RPMI7951 (cell line): ENCODE measurements at places on chromosomes 3 and 15. TPM values are rescaled to one million over a fixed set of nuclear protein-coding genes. Genes with fewer than 3 reads are reported as not detected.

GRCh38 chr3:159843840-159844730, 144.6 kb upstream of the IL12A start:
- DNase-seq = peak; percentile 69

- no peak for DNase-seq
Observed at GRCh38 chr3:64634417-64634816, 53.4 kb downstream of the ADAMTS9 start.

- DNase-seq = no peak
Observed at GRCh38 chr3:168693870-168694269, 598.1 kb upstream of the GOLIM4 start.

GRCh38 chr3:150299201-150299600, 108.9 kb upstream of the TSC22D2 start:
- DNase-seq = peak; percentile 59

DNA sequence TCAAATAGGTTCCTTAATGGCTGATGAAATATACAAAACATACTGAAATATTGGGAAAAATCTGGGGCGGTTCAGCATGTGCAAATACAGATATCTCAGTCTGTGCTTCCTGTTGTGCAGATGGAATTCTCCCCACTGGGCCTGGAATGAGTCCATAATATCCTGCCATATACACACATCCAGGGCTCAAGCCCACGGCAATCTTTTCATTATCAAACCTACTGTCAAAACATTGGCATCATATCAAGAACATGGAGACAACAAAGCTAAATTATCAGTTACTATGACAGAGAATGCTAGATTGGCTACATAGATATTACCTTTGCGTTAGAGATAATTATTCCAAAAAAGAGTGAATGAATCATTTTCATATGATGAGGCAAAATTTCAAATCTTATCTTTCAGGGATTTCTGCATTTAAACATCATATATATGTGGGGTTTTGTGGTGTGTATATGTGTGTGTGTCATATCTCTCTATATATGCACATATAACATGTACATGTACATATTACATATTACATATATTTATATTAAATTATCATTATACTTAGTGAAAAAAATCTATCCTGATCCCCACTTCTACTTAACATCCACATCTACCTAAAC, 713.3 kb downstream of the GBE1 start:
- DNase-seq = no peak

DNA sequence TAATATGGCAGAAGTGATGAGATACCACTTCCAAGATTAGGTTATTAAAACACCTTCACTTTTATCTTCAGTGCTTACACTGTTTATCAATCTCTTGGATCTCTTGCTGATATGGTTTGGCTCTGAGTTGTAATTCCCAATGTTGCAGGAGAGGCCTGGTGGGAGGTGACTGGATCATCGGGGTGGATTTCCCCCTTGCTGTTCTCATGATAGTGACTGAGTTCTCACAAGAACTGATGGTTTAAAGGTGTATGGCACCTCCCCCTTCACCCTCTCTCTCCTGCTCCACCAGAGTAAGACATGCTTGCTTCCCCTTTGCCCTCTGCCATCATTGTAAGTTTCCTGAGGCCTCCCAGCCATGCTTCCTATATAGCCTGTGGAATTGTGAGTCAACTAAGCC, 11.8 kb downstream of the GOLIM4 start:
- DNase-seq = no peak

DNA sequence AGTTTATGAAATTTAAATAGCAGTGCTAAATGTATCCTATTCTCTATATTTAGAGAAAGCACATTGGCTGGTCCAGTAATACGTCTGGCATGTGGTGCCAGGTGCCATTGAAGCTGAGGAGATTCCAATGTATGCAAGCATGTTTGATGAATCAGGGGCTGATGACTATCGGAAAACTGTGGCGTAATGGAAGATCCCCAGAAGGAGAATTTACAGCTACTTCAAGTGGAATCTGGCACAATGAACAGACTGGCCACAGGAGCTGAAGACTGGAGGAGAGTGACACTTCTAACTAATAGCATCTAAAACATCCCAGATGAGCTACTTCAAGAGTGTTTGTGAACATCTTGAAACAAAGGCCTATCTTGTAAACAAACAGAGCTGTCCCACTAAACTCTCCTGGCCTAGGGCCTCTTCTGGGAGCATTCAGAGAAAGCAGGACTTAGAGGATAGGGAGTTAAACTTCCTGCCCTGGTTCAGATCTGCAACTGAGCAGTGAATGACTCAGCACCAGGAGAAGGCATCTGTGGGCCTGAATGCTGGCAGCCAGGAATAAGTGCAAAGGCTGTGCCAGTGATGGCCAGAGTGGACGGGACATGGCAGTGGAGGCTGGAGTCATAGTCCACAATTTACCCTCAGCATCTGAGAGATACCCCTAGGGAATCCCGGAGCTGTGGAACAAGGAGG, 15.2 kb upstream of the ACTC1 start:
- DNase-seq = peak; percentile 95

The FEZF2 gene
- total RNA-seq = not detected in 2 replicates

The NR1D2 gene
- total RNA-seq = 28.2 and 35.7 TPM in 2 replicates

The PIF1 gene
- total RNA-seq = 13.8 and 19.5 TPM in 2 replicates
